Type B pancreatic cell (in vitro differentiated cells): ENCODE measurements at places on chromosomes 12 and 14. TPM values are rescaled to one million over a fixed set of nuclear protein-coding genes. Genes with fewer than 3 reads are reported as not detected.

DNA sequence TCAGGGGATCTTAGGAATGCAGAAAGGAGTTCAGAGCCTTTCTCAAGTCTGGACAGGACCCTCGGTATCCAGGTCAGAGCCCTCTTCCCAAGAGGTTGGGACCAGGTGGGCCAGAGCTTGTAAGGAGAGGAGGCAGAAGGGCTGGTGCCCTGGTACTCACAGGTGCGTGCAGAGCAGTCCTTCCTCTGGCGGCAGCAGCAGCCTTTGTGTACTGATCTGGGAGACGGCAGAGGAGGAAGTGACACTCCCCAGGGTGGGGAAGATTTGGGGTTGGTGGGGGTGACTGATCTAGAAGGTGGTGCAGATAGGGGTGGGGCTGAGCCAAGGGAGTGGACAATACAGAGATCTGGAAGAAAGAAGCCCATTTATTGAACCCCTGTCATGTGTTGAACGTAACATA lies at the start of gene ITGB7:
Gene ITGB7, minus strand, starts transcription at position 210 of the 400 bp plus-strand sequence. CDS start 6,808 bp downstream, outside the sequence.
- no peak for DNase-seq

- DNase-seq: peak; percentile 80
Measured at GRCh38 chr12:108511633-108512540, 3.2 kb upstream of the FICD start.

- DNase-seq: peak; percentile 72
Measured at GRCh38 chr12:67649570-67650387, 1.2 kb downstream of the DYRK2 start.

The RPS6KA5 gene
- total RNA-seq: 6.0 and 7.4 TPM in 2 replicates

The GARIN6 gene
- total RNA-seq: not detected in 2 replicates

GRCh38 chr14:21343035-21343794 lies 40.6 kb downstream of the SUPT16H start:
- DNase-seq: no peak

GRCh38 chr12:111084605-111085004 lies 164.2 kb upstream of the MYL2 start:
- no peak for DNase-seq
